ENCODE measurements at places on chromosomes 7 and 10. TPM values are rescaled to one million over a fixed set of nuclear protein-coding genes. Genes with fewer than 3 reads are reported as not detected.

Gene WNT8B
- not detected for total RNA-seq

Gene HABP2
- not detected for total RNA-seq

Gene CDC14C
- total RNA-seq, result 0.07 TPM

Gene RRP12
- 10.2 TPM for total RNA-seq

Gene PTEN
- 7.1 TPM for total RNA-seq

Gene CTBP2
- total RNA-seq, result 55.5 TPM

Gene A1CF
- total RNA-seq, result not detected

Gene TAS2R60
- total RNA-seq, result not detected

Gene CPN1
- total RNA-seq, result not detected

Gene HOXA11
- 1.1 TPM for total RNA-seq

Gene PLAU
- 272 TPM for total RNA-seq

Gene MMD2
- not detected for total RNA-seq

Gene CYP26C1
- not detected for total RNA-seq

Gene LRIT1
- not detected for total RNA-seq

Gene PTPN20
- not detected for total RNA-seq

Gene TRUB1
- total RNA-seq, result 35.5 TPM

Gene TRIL
- 0.44 TPM for total RNA-seq

Gene UFSP1
- 1.3 TPM for total RNA-seq

Gene GPC2
- 2.8 TPM for total RNA-seq

Gene TSPAN33
- 4.2 TPM for total RNA-seq

Gene GRM3
- not detected for total RNA-seq

Gene MACC1
- total RNA-seq, result 0.15 TPM

Gene PIP
- total RNA-seq, result not detected

Gene CALHM1
- total RNA-seq, result not detected

Gene FRMD4A
- 10.8 TPM for total RNA-seq
